ENCODE measurements at places on chromosomes 16 and 17.

DNA sequence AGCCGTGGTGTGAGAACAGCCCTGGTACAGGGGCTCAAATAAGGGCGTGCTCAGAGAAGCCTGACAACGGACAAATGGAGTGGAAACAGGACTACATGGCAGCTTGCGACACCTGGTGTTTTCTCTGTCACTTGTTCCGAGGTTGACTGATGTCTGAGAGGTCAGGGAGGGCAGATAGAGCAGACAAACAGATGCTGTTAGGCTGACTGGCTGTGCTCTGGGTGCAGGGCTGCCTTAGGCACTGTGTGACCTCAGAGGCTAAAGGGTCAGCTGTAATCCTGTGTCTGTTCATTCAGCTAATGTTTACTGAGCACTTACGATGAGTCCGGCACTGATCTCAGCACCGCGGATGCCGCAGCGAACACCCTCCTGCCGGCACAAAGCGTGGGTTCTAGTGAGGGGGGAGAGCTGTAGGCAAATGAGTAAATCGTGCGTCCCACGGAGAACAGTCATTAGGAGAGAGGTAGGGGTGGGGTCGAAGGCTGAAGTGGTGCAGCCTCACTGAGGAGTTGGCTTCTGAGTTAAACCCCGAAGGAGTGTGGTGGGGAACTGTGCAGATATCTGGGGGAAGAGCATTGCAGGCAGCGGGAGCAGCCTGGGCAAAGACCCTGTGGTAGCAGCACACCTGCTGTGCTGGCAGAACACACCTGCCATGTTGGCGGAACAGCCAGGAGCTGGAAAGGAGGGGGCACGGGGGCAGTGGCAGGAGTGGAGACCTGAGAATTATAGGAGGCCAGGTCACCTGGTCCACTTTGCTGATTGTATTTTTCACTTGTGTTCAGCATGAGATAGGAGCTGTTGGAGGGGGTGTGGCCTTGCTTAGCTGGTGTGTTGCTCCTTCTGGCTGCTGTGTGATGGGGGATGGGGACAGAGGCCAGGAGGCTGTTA lies 35.0 kb downstream of the GPT2 start:
- DNase-seq = no peak

- DNase-seq = no peak
These were observed 201.5 kb upstream of the PIRT start for GRCh38 chr17:11039342-11039741.

DNA sequence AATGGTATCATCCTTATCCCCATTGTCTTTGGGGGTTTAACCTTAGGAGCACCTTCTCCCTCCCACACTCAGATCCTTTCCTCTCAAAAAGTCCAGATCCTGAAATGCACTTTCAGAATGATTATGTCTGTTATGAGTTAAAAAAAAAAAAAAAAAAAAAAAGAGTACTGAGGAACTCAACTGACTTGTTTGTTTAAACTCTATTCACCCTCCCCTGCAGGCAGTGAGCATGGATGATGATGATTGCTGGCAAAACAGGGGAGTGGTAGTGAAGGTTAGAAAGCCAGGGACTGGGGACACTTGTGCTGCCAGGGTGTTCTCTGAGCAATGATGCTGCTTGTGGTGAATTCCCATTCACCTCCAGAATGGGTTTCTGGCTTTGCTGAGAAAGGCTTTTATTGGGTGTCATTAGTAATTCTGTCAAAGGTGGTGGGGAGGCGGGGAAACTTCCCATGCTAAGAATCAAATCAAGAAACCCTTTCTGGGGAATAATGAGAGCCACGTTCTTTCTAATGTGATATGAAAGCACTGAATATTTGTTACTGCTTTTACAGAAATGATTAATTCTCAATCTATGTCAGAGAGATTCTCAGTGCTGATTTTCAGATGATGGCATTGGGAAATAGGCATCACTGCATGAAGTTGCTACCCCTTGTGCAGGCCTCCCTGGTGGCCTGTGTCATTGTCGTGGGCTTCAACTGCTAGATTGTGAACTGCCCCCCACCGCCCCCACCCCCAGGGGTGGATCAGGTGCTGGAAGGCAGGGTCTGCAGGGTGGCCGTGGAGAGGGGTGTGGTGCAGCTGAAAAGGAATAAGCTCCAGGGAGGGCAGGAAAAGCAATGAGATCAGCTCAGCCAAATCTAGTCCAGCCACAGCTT lies 14.1 kb downstream of the CCL4 start:
- DNase-seq = no peak

- no peak for DNase-seq
These were observed 20.7 kb downstream of the TMEM235 start for GRCh38 chr17:78252111-78252634.

DNA sequence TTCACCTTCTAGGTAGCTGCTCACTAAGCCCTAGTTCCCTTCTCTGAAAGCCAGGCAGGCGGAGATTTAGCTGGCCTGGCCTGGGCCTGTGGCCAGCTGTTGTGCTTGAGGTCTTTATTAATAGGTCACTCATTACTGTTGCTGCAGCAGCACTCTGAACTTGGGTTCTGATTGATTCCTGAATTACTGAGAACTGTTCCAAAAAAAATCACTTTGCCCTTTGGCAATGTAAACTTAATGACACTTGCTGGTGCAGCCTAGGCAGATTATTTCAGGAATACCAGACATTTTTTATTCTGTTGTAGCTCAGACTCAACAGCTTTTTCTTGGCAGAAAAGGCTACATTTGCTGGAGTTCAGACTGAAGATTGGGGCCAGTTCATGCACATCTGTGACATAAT lies 2.7 kb downstream of the TOM1L1 start:
- no peak for DNase-seq

DNA sequence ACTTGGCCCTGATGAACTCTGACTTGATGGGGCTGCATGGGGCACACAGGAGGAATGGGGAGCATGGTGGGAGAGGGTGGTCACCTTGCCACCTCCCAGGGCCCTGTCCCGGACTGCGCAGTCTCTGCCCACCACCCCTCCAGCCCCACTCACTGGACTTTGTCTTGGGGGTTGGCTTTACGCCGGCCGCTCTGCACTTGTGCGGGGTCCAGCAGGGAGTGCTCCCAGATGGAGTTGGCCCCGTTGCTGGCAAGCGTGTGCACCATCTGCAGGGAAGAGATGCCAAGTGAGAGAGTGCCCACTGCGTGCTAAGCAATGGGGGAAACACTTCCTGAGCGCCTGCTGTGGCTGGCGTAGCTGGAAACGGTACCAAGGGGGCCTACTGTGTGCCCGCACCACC lies 6.7 kb downstream of the GIT1 start:
- no peak for DNase-seq

GRCh38 chr17:41278176-41278955 lies 2.9 kb downstream of the KRTAP9-7 start:
- no peak for DNase-seq

DNA sequence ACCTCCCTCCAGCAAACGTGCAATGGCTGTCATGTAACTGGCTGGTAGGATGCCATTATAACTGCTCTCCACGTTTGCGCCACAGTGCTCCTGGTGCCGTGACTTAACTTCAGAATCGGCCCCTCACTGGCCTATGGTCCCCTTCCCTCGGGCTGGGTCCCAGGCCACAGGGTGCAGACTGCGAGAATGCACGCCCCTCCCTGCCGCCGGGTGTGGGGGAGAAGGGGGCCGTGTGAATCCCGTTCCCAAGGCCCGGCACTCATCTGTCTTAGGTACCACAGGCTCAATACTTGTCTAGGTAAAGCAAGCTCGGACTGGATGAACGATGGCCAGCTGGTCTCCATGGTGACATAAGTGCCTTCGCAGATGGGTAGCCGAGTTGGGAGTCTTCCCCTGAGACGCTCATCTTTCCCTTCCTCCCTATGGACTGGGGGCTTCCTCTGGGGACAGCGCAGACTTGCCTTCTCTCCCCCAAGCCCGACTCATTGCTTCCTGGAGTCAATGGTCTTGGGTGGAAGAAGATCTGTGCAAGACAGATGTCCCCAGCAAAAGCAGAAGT lies 37.8 kb downstream of the TIMM22 start:
- DNase-seq = no peak

DNA sequence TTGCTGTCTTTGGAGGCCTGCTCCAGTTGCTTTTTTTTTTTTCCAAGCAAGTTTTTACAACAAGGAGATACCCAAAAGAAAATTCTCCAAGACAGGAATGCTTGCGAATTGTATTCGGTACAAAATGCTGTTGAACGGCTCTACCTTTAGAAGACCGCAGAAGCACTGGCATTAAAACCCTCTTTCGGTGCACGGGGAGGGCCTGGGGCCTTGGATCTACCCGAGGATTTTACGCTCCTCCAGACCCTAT lies 1.3 kb upstream of the HELZ start:
- DNase-seq = no peak

DNA sequence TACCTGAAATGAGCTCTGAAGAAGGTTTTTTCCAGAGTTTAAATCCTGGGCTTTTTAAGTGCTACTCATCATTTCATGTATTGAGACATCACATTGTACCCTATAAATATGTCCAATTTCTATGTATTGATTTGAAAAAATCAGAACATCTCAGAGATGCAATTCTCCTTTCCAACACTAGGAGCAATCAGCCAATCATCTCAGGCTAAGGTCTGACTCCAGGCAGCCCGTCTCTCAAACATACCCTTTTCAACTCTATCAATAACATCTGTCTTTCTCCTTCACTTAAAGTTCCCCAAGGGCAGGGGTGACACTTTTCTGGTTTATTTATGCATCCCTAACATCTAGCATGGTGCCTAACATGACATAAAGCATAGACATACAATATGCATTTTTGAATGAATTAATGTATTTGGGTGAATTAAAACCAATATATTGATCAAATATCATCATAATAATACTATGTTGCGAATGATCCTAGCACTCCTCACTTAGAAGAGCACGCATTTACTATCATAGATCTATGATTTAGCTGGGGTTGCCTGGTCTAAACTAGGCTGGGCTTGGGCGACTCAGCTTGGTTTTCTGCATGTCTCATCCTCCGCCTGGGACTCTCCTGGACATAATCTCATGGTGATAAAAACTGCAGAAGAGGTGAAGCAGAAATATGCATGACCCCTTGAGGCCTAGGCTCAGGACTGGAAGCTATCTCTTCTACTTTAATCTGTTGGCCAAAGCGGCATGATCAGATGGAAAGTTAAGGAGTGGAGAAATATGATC lies 5.2 kb upstream of the CDH11 start:
- DNase-seq = no peak

DNA sequence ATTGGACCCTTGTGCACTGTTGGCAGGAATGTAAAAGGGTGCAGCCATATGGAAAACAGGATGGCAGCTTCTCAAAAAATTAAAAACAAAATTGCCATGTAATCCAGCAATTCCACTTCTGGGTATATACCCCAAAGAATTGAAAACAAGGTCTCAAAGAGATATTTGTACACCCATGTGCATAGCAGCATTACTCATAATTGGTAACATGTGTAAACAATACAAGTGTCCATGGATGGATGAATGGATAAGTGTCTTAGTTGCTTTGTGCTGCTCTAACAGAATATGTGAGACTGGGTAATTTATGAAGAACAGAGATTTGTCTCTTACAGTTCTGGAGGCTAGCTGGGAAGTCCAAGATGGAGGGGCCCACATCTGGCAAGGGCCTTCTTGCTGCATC lies 3.8 kb upstream of the RUNDC3A start:
- DNase-seq = no peak

- no peak for DNase-seq
These were observed 7.8 kb downstream of the ODAD4 start for GRCh38 chr17:41937970-41938954.

GRCh38 chr16:3444032-3444388 lies 530 bp downstream of the NAA60 start:
- DNase-seq = no peak

DNA sequence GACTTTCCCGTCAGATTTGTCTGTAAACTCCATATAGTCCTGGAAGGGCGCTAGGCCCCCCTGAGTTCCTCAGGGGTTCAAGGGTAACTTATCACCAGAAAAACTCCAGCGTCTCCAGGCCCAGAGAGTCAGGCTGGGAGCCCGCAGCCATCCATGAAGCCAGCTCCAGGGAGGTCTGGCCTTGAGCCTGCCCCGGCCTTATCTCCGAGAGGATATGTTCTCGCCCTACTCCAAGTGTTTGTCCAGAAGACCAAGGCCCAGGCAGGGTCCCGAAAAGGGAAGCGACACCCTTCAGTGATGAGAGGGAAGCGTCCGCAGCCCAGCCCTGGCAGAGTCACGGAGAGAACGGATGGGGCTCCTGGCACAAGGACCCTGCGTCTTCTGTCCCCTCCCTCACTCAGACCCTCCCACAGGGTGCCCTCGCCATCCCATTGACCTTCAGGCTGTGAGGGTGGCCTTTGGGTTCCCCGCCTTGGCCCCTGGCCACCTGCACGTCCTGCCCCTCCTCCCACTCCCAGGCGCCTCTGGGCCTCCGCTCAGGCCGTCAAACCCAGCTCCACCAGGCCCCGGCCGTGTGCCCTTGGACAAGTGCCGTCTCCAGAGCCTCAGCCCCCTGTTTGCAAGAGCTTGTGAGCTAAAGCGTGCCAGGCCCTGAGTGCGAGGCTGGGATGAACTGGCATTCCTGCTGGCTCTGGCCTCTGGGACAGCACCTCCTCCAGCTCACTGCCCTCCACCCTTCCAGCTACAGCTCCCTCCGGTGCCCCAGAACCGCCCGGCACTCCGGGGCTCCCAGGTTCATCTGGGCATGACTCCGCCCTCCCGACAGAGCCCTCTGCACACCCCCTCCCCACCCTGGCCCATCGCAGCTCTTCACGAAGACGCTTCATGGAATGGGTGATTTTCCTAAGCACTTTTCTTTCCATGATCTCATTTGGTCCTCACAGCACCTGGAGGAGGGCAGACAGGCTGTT lies 83.4 kb downstream of the ZDHHC7 start:
- DNase-seq = no peak

GRCh38 chr17:21573961-21574610 lies 118.2 kb upstream of the KCNJ18 start:
- no peak for DNase-seq

GRCh38 chr17:869567-870525 lies 87.7 kb downstream of the MRM3 start:
- no peak for DNase-seq

DNA sequence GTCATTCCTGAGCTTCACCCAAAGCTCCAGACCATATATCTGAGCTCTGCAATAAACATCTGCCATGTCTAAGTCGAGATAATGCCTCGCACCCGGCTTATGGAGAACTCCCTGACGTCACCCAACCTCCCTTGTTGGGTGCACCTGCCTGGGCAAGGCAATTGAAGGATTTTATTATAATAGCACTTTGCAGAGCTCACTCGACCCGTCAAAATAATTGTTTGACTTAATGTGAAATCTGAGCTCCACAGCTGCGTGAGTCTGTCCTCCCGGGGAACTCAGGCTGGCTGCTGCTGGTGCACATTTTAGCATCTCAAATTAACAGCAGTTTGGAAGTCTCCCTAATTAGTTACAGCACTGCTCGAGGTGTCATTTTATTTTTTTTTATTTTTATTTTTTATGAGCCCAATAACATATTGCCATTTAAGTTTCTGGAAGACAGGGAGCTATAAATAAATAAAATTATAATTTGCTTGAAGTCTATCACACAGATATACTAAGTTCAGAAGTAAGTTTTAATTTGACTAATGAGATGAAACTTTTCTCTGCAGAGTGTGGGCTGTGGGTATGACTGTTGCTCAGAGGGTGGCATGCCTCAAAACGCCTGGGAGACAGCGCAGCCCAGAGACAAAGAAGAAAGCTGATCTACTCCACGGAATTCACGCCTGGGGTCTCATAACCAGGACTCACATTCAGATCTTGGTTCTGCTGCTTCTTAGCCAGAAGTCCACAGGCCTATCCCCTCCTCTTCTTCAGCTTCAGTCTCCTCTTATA lies 401.4 kb upstream of the C16orf82 start:
- DNase-seq = no peak

Measured in GF-D8 (cell line).